ENCODE measurements at places on chromosomes 16 and 17.

DNA sequence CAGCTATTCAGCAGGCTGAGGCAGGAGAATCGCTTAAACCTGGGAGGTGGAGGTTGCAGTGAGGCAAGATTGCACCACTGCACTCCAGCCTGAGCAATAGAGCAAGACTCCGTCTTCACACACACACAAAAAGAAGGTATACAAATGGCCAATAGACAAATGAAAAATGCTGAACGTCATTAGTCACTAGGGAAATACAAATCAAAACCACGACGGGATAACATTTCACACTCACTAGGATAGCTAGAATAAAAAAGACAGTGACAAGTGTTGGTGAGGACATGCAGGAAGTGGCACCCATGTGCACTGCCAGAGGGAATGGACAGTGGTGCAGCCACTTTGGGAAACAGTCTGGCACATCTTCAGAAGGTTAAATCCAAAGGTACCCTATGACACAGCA is 172.9 kb downstream of the FTO start:
- DNase-seq = no peak

DNA sequence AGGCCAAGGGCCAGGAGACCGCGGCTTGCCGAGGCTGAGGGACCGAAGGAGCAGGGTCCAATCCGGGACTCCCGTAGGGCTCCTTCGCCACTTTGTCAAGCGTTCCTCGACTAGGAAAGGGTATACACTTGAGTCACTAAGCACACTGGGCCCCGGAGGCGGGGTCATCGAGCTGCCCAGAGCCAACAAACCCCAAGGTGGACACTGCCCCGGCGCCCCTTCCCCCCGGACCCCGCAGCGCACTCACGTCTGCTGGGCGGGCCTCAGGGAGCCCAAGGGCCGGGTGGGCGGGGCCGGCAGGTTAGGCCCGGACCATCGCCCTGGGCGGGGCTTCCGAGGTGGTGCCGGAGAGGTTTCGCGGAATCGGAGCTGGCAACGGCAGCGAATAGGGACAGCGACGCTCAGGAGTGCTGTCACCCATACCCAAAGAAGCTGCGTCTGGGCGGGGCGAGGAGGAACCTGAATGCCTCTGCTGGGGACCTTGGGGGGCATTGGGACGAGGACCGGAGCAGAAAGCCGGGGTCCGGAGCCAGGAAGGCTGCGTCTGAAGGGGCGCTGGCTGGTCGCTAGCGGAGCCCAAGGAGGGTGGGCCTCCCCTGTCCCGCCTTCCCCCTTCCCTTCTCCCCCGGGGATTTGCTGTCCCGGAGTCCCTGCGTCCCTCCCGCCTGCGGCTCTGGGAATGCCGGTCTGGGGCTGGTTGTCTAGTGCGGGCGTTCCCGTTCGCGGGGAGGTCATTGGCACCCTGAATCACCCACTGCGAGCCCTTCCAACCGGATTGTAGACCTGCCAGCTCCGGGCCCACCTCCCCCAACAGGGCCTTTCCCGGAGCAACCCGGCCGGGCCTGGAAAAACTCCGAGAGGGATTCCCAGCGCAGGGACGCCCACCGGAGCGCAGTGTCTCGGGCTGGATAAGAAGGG is 118.2 kb upstream of the SMURF2 start:
- no peak for DNase-seq

- DNase-seq = no peak
Measured at GRCh38 chr17:679491-679890, 35.1 kb downstream of the VPS53 start.

- no peak for DNase-seq
Measured at GRCh38 chr17:79695797-79696609, 34.7 kb upstream of the ENPP7 start.

DNA sequence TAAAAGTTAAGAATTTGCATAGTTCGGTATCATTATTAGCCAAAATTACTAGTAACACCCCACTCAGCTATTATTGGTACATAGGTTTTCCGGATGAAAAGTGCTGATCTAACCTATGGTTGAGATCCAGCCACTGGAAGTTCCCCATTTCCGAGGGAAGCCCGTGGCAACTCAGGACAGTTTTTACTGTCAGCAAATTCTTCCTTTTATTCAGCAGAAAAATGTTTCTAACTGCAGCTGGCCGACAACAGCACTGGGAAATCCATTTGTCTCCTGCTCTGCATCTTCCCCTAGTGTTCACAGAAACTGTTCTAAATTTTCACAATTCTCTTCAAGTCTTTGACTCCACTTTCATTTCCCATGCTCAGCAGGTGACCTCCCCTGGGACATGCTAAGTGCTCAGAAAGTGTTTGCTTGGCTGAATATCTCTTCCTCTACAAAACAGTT is 15.5 kb upstream of the MMD start:
- DNase-seq = no peak

- DNase-seq = no peak
Measured at GRCh38 chr16:1878256-1878655, 6.3 kb upstream of the MEIOB start.

GRCh38 chr17:5557990-5558389 is 26.3 kb downstream of the NLRP1 start:
- DNase-seq = no peak

DNA sequence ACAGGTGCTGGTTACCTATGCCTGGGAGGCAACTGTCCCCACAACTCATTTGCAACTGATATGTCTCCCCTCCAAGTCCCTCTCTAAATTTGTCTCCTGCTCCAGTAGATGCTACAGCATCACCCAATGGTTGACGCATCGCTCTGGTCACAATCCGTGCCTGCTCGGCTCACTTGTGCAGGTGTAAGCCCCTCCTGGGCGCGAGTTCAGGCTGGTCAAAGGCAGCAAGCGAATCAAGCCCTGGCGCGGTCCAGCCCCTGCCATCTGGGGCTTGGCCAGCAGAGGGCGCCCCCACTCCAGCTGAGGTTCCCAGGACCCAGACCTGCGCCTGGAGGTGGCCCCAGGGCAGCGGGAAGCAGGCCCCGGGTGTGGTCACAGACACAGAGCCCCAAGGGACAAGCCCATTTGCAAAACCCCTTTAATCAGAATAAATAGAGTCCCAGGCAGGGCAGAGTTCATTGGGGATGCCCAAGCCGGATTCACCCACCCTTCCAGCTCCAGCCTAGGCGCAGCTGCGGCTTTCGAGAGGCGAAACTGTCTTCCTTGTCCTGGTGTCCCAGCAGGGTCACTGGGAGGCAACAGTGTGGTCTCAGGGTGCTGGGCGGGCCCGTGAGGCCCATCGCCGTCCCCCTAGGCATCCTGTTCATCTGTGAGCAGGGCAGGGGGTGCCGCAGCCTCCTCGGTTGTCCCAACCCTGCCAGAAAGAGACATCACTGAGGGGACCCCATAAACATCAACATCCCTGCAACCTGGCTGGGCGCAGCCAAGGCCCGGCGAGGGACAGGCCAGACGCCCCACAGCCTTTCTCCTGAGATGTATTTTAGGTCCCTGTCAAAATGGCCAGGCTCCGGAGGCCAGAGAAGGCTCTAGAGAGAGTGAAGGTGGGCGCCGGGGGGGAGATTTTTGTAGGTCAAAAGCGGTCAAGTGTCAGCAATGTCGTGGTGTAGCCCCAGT is 15.8 kb downstream of the TMC6 start:
- DNase-seq = peak; percentile 82

GRCh38 chr17:34633351-34633750 is 54.0 kb downstream of the TMEM132E start:
- no peak for DNase-seq

DNA sequence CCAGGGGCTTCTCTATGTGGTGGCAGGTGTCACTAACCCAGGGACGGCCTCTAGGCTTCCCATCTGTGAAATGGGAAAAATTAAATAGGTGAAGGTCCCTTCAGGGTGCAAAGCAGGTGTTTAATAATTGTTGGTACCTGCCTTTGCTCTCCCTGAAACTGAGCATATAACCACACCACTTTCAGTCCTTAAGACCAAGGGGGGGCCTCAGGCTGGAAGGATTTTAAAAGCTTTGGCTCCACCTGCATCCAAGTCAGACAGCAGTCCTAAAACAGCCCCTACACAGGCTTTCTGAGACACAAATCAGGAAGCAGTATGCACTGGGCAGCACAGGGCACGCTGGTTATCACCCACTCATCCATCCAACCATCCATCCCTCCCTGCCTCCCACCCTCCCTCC is 55.0 kb downstream of the TK2 start:
- DNase-seq = no peak

DNA sequence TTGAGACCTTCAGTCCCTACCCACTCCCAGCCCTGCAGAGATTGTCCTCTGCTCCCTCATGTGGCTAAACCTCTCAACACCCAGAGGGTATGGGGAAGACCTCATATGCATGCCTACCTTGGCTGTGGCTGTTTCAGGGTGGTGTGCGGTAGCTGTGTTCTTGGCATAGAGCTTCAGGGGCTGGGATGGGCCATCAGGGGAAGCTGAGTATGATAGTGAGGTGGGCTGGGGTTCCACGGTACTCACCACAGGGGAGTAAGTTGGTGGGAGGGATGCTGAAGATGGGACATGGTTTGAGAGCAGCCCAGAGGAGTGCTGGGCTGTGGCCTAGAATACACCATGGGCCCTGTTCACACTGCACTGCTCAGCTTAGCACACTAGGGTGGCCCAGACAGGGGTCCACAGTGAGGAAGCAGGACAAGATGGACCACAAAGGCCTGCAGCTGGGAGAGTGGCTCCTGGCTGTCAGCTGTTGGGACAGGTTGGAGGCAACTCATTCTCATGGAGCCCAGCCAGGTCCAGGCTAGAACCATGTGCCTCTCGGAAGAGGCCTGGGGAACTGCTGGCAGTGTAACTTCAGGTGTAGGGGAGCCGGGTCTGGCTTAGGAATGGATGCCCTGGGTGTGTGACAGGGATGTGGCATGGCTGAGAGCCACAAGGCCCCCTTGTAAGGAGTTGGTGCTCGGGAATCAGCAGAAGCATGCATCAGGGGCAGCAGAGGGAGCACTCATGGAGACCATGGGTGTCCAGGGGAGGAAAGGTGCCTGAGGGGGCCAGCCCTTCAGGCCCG is 3.1 kb downstream of the MFAP4 start:
- DNase-seq = no peak

- DNase-seq = peak; percentile 58
Measured at GRCh38 chr16:58511933-58512815, 3.1 kb upstream of the SETD6 start.

DNA sequence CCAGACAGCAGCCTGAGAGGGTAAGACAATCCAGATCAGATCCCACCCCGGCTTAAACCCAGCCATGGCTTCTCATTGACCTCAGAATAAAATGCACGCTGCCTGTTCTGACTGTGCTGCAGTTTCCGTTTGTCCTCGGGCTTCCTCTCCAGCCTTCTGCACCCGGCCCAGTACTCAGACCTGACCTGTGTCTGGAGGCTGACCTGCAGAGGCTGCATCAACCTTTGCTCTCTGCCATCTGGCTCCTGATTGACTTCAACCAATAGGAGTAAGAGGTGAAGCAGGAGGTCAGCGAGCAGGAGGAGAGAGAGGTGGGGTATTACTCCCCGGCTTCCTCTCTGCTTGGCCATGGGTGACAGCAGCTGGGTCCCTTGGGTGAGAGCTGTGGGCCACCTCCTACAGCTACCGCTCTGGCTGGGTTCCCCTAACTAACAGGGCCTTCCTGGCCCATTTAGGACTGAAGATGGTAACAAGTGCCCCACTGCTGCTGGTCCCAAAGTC is 46.7 kb downstream of the C16orf82 start:
- DNase-seq = no peak

DNA sequence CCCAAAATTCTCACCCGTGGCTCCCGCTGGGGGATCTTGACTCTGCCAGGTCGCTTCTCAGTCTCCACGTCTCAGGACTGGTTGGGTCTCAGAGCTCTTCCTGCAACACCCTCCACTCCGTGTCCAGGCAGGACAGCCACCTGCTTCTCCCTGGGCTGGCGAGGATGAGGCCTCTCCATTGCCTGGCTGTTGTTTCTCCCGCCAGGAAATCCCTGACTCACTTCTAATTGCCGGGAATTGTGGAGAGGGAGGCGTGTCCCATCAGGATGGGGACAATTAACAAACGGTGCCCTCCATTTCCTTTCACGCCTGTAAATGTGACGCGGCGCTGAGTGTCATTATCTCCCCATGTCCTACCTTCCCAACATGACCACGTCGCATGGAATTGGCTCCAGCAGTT is 204.5 kb downstream of the RBFOX3 start:
- no peak for DNase-seq

GRCh38 chr16:86089334-86089900 is 190.5 kb downstream of the IRF8 start:
- no peak for DNase-seq

- peak; percentile 52 for DNase-seq
Measured at GRCh38 chr16:58026139-58026704, 668 bp downstream of the MMP15 start.

GRCh38 chr17:32111141-32111771 is 31.0 kb upstream of the RHOT1 start:
- DNase-seq = peak; percentile 46

DNA sequence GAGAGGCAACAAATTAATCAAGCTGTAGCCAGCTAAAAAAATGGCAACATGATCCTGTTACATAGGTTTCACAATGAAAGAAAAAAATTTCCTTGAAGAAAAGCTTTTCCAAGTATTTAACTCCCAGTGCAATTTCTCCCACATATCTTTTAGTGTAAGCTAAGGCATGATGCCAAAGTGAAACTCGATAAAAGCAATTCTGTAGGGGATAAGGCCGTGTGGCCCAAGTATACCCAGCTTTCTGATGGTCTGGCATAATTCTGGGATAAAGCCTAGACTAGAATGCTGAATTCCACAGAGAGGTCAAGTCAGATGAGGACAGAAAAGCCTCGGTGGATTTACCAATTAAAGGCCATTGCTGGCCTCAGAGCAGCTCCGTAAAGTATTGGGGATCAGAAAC is 36.2 kb downstream of the CTCF start:
- no peak for DNase-seq

DNA sequence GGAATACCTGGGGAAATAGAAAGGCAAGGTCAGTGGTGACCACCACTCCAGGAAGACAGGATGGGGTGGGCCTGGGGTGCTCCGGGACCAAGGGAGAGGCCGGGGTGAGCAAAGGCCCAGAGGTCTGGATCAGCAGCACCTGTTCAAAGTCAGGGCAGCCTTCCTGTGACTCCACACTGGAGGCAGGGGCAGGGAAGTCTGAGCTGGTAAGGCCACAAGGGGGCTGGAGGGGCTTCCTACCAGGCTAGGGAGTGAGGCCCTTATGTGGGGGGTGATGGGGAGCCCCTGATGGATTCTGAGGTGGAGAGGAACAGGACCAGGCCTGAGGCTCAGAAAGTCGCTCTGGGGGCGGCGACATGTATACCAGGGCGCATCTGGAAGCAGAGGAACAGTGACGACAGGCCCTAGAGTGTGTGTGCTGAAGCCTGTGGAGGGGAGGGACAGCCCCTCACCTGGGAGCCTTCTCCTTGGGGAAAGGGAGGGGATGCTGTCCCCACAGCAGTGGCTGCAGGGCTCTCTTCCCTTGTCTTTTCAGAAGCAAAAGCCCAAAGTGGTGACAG is 3.7 kb downstream of the C16orf78 start:
- no peak for DNase-seq

GRCh38 chr17:73165616-73166404 is 1.0 kb downstream of the SSTR2 start:
- DNase-seq = no peak

- DNase-seq = peak; percentile 55
Measured at GRCh38 chr16:78742501-78743283, 643.2 kb downstream of the WWOX start.

DNA sequence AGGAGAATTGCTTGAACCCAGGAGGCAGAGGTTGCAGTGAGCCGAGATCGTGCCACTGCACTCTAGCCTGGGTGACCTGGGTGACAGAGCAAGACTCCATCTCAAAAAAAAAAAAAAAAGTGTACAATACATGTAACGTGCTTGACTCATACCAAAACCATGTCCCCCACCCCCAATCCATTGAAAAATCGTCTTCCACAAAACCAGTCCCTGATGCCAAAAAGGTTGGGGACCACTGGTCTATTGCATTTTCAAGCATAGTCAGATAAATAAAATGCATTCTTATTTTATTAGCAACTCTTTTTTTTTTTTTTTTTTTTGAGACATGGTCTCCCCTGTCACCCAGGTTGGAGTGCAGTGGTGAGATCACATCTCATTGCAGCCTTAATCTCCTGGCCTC is 52.1 kb downstream of the COPRS start:
- DNase-seq = no peak
